ENCODE measurements at places on chromosomes 12 and 14.

- no peak for DNase-seq
Observed at GRCh38 chr12:56941299-56942017, 7.2 kb upstream of the SDR9C7 start.

DNA sequence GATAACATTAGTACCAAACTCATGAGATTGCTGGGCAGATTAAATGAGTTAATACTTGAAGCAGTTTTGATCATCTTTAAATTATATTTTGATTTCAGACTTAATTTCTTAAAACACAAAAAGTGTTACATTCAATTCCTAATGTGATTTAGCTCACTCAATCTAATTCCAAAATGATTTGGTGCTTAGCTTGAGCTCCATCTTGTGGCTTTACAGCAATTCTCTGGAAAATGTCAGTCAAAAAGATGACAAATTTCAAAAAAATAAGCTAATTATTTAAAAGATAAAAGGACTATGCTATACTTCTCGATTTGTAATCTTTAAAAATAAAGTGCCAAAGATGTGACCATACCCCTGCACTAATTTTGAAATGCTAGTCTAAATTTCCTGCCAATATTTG is 10.1 kb downstream of the LLPH start:
- no peak for DNase-seq

DNA sequence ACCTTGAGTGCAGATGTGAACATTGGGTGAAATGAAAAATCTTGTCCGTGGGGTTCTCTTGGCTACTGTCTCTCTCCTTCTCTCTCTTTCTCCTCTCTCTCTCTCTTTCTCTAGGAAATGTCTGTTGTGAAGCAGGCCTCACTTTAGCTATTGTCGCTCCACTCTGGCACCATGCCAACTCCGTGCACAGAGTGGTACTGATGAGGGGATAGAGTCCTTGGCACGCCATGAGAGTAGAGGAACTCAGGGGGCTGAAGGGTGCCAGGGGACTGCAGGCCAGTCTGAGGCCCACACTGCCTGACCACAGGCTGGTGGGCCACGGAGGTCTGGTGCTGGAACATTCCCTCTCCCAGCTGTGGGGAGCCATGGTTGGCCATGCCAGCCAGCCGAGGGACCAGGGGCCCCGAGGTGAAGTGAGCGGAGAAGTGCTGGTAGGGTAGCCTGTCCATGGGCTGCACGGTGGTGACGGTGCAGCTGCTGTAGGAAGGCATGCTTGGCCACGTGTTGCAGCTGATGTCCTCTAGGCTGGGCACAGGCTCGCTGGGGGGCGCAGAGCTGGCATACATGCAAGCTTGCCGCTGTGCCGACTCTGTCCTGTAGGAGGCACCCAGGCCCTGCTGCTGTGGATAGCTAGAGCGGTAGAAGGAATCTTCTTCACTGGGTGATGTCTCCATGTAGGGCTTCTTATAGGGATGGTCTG is 50.4 kb downstream of the TBX5 start:
- no peak for DNase-seq

DNA sequence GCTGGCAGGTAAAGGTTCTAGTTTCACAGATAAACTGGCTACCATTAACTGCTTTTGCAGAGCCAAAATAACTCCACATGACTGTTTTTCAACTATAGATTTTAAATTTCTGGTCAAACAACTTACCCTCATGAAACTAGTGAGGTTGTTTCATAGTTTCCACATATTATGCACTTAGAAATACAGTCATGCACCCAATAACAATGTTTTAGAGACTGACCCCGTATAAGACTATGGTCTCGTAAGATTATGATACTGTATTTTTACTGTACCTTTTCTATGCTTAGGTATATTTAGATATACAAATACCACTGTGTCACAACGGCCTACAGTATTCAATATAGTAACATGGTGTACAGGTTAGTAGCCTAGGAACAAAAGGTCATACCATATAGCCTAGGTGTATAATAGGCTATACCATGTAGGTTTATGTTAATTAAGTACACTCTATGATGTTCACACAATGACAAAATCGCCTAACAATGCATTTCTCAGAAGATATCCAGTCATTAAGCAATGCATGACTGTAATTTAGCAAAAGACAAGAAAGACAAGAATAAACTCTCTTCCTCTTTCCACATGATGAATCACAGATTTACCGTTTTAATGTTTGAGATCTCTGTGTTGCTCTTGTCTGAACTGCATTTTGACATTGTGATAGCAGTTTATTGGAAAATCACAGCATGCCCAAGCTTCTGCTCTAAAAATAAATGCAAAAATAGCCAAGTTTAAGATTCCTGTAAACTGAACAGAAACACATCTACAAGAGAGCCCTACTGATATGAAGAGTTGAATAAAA is 17.1 kb downstream of the DICER1 start:
- no peak for DNase-seq

DNA sequence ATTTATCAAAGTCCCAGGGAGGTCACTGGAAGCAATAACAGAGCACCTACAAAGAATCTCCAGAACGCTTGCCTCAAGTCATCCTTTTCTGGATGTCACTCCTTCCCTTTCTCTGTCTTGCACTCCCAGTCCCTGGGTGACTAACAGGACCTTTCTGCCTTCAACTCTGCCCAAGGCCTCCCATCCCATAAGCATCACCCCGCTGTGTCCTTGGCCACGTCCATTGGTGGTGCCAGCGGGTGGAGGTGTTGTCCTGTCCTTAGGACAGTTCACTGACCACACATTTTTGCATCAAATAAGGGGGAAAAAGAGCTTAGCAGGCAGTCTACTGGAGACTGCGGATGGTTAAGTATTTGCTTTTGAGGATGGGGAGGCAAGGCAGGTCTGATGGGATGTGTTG is 23.6 kb upstream of the PLEK2 start:
- no peak for DNase-seq

DNA sequence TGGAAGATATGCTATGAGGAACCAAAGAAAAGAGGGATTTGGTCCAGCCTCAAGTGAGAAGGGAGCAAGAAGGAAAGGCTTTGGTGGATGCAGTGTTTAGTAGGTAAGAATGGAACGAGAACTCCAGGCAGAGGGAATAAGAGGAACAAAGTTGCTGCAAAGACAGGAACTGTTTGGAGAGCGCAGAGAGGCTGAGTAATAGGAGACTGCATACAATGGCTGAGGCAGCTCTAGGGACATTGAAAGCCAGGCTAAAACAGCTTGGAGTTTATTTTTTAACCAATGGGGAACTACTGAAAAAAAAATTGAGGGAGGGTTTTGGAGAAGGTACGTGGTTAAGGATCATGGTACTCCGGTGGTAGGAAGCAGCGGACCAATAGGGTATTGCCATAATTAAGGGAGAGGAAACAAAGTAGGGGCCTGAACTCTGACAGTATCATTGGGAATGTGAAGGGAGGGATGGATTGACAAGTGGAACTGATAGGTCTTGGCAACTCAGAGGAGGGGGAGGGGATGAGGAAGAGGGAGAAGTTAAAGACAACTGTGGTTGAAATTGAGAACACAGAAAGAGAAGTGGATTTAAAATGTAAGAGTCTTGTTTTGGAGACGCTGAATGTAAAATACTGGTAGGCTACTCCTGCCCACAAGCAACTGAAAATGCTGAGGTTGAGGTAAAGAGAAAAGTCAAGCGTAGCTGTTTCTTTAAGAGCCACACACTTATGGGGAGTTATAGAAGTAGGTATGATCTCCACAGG is 4.8 kb downstream of the ASCL4 start:
- DNase-seq, result no peak

DNA sequence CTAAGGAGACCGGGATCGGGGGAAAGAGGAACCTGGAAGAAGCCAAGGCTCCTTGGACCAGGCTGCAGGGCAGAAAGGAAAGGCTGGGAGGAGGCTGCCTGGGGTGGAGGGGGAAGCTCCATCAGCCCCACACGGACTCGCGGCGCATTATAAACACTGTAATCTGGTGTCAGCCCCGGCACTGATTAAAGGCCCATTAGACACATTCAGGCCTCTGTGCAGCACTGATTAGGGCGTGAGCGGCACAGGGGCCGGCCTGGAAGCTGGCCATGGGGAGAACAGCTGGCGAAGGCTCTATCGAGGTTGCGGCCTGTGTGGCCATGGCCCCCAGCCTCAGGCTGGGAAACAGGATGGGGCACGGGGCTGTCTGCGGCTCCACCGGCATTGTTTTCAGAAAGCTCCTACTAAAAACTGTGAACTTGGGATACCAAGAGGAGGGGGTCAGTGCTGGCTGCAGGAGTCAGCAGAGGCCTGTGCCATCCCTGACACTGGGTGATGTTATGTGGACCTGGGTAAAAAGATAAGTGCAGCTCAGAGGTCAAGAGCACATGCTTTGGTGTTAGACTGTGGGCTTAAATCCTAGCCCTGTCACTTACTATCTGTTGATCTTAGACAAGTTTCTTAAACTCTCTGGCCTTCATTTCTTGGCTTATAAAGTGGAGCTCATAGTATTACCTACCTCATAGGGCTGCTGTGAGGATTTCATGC is 10.6 kb downstream of the ACVRL1 start:
- DNase-seq, result no peak

DNA sequence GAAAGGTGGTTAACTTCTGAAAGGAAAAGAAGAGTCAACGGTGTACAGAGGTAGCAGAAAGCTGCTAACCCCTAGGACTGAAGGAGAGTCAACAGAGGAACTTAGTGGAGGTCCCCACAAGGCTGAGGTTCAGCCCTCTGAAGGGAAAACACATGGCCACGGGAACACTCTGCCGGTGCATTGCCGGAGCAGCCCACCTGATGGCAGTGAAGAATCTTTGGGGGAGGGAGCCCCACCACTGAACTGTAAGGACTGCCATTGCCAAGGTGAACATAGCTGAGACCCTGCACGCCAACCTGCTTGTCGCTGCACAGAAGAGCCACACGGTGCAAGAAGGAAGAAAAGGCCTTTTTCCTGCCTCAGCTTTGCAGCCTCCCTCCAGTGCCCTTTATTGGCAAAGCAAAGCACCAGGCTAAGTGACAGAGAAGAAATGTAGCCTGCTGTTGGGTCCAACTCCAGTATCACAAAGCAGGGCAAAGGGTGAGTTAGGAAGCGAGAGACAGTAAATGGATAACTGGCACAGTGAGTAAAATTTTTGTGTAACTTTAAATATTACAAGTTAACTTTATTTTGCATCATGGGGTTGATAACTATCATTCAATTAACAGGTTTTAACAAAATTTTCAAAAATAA is 76.9 kb downstream of the LIN52 start:
- no peak for DNase-seq

DNA sequence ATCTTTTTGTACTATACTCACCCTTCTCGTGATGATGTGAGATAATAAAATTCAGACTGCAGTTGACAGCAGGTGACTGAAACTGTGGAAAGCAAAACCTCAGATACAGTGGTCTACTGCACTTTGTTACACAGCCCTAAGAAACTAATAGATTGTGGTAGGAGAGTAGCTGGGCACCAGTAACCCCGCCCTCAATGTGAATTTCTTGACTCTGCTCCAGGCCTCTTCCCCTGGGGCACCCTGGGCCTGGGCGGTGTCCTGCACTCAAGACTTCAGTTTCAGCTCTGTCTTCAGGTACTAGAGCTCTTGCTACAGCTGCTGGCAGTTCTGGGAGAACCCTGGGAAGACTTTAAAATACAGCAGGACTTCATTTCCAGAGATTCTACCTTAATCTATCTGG is 197.6 kb upstream of the AVPR1A start:
- DNase-seq, result no peak

GRCh38 chr12:26833743-26834490 is 923 bp upstream of the ITPR2 start:
- no peak for DNase-seq

DNA sequence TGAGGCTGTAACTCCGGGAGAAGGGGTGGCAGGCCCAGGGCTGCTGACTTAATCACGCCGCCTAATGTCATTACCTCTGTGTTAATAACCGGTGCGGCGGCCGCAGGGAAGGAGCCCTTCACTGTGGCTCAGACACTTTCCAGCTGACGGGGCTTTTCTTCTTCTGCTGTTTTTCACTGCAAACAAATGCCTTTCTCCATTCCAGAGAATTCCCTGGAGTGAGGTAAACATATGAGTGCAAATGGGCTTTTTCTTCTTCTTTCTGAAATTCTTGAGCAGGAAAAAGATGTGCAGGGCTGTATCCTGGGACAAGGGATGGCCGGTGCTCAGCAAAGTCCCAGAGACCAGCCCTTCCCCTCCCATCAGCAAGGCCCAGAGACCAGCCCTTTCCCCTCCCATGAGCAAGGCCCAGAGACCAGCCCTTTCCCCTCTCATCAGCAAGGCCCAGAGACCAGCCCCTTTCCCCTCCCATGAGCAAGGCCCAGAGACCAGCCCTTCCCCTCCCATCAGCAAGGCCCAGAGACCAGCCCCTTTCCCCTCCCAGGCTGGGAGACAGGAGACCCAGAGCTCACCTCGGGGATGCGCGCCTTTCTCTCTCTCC is 33.4 kb upstream of the FAM181A start:
- DNase-seq, result no peak

- no peak for DNase-seq
Observed at GRCh38 chr14:50821510-50822464, 9.2 kb downstream of the NIN start.

DNA sequence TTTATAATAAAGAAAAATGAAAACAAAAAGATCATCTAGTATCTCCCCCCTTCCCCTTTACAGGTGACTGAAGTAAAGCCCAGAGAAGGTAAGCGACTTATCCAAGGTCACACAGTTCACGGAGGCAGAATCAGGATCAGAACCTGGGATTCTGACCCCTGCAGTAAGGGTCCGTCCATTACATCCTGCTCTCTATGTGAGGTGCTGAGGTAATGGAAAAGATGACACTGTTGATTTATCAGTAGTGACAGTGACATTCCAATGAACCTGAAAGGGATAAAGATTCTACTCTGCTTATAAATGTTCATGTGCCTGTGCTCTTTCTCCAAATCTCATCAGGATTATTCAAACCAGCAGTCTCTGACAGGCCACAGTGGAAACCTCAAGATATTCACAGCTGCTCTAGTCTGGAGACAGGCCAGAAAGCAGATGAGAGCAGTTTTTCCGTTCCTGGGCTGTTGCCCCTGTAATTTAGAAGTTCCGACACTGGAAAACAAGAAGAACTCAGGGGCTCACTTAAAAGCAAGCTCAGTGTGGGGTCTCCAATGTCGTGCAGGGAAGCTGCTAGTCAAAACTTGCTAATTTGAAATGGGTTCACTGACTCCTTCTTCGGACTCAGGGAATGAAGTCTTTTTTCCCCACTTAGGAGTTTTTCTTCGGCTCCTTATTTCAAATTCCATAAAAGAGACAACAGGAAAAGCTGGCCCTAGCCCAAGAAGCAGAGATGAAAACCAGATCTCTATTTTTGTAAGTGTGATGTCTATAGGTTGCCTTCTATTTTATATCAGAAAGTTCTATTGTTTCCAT is 131.8 kb upstream of the EEA1 start:
- no peak for DNase-seq

GRCh38 chr14:21049271-21049673 is 7.1 kb downstream of the RNASE7 start:
- no peak for DNase-seq

- no peak for DNase-seq
Observed at GRCh38 chr14:36222952-36223468, 46.5 kb upstream of the PTCSC3 start.

DNA sequence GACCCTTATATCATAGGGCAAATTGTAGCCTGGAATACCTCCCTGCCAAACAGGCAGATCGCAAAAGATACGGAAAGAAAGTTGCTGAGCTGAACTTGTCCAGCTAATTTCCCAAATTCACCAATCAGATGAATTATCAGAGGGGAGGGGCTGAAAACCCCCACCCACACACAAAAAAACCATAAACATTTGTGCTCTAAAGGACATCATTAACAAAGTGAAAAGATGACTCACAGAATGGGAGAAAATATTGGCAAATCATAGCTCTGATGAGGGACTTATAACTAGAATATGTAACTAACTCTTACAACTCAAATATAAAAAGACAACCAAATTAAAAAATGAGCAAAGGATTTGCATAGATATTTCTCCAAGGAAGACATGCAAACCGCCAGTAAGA is 36.3 kb downstream of the PTHLH start:
- DNase-seq, result no peak
